ENCODE measurements at places on chromosomes 7 and 10.

DNA sequence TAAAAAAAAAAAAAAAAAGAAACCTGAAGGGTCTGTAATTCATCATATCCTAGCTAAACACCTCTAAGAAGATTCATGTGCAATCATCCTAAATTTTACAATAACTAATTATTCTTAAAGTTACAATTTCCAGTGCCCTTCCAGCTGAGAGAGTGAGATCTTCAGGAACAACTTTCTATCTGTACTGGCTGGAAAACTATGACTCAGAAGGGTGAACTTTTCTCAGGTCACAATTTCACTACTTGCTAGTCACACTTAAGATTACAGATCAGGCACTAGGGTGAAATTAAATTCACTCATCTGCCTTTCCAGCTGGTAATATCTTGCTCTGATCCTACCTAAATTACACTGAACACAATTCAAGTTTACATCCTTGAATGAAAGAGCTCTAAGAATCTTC lies 158.8 kb downstream of the ANK3 start:
- no peak for DNase-seq

DNA sequence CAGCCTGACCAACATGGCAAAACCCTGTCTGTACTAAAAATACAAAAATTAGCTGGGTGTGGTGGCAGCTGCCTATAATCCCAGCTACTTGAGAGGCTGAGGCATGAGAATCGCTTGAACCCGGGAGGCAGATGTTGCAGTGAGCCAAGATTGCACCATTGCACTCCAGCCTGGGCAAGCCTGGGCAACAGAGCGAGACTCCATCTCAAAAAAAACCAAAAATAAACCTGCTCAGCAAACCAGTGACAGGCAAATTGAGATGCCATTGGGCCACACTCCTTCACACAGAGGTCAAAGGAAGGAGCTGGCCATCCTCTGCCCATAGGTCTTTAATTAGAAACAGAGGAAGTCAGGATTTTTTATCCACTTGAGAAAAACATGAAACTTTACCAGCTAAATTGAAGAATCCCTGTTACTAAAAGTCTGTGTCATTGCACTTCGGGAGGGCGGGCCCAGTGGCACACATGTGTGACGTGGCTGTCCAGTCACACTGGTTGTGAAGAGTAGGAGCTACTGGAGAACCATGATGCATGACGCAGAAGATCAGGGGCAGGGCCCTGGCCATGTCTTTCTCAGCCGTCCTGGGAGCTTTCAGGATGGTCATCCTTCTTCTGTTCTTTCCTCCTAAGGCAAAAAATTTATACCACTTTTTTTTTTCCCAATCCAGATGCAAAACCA lies 118.3 kb upstream of the ZNF438 start:
- no peak for DNase-seq

DNA sequence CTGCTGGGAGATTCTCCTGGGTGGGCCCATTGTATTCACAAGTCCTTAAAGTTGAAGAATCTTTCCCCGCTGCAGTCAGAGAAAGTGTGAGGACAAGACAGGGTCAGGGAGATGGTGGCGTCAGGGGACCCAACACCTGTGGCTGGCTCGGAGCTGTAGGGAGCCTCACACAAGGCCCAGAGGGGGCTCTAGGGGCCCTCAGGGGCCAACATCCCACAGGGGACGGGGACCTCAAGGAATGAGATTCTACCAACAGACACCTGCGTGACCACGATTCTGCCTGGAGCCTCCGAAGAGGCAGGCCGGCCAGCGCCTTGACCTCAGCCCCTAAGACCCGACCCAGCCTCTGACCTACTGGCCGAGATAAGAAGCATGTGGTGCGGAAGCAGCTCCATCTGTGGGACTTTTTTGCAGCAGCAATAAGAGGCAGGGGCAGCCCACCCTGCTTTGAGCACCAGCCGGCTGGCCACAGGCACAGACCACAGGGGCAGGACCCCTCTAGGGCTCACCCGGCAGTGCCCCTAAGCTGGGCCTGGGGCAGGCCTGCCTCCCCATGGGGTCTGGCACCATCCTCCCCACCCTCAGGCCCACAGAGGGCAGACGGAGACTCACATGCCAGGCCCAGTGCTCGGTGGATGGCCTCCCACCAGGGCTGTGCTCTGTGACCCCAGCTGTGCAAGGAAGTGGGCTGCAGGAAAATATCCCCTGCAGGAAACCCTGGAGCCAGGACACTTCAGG lies 13.2 kb downstream of the RASGEF1A start:
- no peak for DNase-seq

- DNase-seq, result no peak
Measured at GRCh38 chr10:14416308-14416700, 85.6 kb upstream of the FRMD4A start.

DNA sequence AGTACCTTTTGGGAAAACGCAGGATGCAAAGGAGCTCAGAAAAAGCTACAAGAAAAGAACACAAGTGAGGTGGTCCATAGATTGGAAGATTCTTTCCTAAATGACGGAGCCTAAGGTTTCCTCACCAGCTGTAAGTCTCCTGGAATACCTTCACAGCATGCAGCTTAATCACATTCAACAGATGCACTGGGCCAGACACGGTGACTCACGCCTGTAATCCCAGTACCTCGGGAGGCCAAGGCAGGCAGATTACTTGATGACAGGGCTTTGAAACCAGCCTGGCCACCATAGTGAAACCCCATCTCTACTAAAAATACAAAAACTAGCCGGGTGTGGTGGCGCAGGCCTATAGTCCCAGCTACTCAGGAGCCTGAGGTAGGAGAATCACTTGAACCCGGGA lies 228.7 kb downstream of the FRMD4A start:
- DNase-seq, result no peak

DNA sequence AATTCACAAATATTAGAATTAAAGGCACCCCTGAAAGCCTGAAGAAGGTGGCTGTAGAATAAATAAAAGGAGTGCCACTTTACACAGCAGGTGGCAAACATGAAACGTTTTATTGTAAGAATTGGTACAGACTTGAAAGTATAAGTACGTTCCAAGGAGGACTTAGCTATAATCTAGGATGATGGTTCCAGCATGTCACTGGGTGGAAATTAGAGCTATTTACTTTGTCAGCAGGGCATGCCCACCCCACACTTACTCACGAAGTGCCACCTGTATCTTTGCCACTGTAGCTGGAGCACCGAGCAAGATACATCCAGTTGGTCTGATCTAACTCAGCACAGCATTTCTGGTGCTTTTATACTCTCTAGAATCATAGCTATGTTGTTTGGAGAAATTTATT lies 97.8 kb downstream of the GRM8 start:
- DNase-seq, result no peak

- DNase-seq, result no peak
Measured at GRCh38 chr10:61047081-61047480, 103.1 kb upstream of the RHOBTB1 start.

DNA sequence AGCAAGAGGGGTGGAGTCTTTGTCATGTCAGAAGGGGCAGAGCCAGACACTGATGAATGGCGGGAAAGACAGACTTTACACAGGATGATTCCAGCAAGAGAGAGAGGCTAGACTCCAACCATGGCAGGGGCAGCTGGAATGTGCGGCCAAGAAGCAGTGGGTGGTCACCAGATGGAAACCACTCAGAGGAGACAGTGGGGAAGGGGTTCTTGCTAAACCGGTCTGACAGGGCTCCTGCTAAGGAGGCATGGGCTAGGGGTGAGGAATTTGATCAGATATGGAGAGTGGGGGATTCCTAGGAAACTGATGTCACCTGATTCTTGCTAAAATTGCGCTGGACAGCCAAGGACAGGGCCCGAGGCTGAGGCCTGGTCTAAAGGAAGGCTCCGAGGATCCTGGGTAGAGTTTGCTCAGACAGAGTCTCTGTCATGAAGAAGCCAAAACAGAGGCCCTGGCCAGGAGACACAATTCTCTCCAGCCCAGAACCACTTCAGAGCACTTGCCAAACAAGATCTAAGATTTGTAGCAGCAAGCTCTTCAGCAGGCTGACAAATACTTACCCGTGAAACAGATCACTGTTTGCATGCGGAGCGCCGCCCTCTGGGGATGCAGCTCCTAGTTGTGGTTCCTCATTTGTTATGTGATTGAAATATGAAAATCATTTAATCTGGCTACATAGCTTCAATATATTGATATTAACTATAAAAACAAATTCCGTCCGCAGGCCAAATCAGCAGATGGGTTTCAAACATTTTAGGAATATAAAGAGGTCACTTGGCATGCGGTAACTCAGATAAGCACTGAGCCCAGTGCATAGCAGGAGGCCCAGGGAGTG lies 377.0 kb downstream of the TCERG1L start:
- DNase-seq, result no peak

GRCh38 chr10:125442856-125443540 lies 240.0 kb downstream of the TEX36 start:
- DNase-seq, result no peak

GRCh38 chr7:139072796-139073195 lies 36.7 kb downstream of the ZC3HAV1 start:
- no peak for DNase-seq

- DNase-seq, result peak; percentile 21
Measured at GRCh38 chr10:14736600-14737081, 38.1 kb downstream of the FAM107B start.

GRCh38 chr7:28933846-28934320 lies 24.2 kb downstream of the TRIL start:
- DNase-seq, result no peak

DNA sequence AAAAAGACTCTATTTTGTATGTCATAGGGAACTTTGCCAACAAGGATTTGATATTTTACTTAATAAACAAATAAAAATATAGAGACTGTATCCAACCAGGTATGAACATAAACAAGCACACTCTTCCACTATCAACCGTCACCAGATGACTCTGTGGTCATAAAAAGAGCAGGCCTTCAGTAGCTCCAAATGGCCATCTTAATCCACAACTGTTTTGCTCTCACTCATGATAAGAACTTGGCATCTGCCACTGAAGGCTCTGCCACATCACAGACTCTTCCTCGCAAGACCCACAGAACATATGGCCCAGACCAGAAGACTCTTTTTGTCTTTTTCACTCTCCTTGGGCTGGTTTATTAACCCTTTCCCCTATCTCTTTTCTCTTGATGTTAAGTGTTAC lies 98.7 kb upstream of the POM121L12 start:
- DNase-seq, result no peak

GRCh38 chr7:34673066-34673465 lies 15.0 kb downstream of the NPSR1 start:
- DNase-seq, result no peak

- no peak for DNase-seq
Measured at GRCh38 chr10:43045631-43046287, 31.1 kb upstream of the RET start.

GRCh38 chr7:94059746-94060145 lies 55.6 kb upstream of the BET1 start:
- DNase-seq, result no peak

DNA sequence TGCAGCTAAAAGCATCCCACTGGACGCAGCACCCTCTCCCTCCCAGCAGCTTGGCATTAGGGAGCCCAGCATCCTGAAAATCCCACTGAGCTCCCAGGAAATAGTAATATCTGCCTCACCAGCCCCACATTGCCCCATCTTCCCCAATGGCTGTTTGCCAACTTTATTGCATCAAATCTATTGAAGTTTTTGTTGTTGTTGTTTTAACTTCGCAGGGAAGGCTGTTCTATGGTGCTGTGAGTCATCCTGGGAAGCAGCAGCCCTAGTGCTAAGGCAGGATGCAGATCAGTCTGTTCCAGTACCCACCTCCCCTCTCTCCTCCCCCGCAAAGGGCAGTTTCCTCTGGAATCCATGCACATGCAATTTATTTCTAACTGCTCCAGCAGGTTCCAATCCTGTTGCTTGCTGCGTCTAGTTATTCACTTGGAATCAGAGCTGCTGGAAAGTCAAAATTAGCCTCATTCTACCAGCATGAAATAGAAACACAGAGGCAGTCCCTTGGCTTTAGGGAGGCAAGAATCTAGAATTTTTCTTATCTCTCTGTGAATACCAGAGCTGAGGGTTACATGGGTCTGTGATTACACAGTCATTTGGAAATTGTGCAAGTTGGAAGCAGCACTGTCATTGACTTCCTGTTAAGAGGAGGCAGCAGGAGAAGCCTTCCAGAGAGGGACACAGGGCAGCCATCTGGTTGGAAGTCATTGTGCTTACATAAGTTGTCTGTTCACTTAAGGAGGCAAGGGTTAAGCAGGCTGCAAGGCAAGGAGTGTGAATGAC lies 115.9 kb upstream of the CACUL1 start:
- DNase-seq, result peak; percentile 62

GRCh38 chr7:46490406-46490805 lies 569.3 kb upstream of the IGFBP3 start:
- DNase-seq, result no peak

DNA sequence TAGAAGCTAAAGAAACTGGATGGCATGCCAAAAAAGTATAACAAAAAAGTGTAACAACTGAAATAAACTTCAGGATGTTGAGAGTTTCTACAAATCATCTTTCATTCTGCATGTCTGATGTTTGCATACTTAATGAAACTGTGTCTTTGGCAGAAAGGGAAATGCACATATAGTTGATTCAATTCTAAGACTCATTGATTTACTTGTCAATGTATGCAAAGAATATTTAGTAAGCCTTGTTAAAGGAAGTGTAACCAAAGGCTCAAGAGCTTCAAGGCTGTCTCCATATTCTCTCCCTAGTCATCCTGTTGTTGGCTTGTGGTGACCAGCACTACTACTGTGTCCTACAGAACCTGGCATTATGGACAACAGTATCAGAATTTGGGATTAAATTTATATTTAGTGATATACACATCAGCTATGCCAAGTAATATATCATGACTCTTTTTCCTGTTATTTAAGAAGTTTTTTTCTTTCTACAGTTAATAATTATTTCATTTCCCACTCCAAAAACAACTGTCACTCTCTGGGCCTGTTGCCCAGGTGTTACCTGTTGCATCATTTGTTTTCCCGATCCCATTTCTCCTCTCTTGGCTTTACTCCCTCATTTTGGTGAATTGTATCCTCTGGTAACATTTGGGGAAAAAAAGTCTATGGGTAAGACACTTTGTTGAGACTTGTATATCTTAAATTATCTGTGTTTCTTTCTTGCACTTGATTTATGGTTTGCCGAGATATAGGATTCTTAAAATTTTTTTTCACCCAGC lies 226.6 kb upstream of the BMPER start:
- DNase-seq, result no peak

- DNase-seq, result no peak
Measured at GRCh38 chr10:76874896-76875295, 762.7 kb downstream of the KCNMA1 start.

DNA sequence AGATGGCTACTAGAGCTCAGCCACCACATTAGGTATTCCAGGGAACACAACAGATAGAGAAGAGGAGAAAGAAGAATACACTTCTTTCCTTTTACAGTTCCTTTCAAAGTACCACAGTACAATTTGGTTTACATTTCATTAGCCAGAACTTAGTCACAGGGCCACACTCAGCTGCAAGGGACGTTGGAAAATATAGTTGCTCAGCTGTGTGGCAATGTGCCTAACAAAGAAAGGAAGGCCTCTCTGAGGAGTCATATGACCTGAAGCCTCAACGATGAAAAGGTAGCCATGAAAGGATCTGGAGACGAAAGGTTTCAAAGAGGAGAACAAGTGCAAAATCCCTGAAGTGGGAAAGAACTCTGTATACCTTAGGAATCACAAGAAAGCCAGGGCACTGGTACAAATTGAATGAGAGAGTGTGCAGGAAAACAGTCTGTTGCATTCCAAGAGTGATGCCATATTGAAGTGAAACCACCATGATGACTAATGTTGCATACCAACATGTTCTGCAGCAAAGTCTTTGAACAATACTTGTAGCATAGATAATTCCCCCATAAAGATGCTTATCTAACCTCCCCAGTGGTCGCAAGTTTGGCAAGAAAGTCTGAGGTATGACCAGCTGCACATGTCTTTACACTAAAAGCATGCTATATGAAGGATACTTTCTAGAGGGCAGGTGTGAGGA lies 278.9 kb downstream of the HPSE2 start:
- peak; percentile 80 for DNase-seq

Data from HFFc6 (cell line).